ENCODE measurements at places on chromosomes 7 and 10.
A peak's percentile ranks its signal among the peaks of the same experiment; 100 is the strongest.

- no peak for DNase-seq
- no peaks in the 10 kb centered on the region for H3K4me1 ChIP-seq
- no peaks in the 10 kb centered on the region for H3K27me3 ChIP-seq
- H3K27ac ChIP-seq, result no peak overlapping the region
- no peaks in the 10 kb centered on the region for H3K36me3 ChIP-seq
These were observed 12.5 kb upstream of the CDK13 start for GRCh38 chr7:39937366-39938153.

- peaks cover 41% of the 10 kb centered on the region for H3K36me3 ChIP-seq
- H3K27ac ChIP-seq, result no peak overlapping the region
- DNase-seq, result no peak
These were observed 18.9 kb downstream of the BAG3 start for GRCh38 chr10:119669975-119670640.

- no peaks in the 10 kb centered on the region for H3K36me3 ChIP-seq
- no peaks in the 10 kb centered on the region for H3K4me1 ChIP-seq
- no peaks in the 10 kb centered on the region for H3K27me3 ChIP-seq
- no peak for DNase-seq
These were observed 89.7 kb upstream of the RPA3 start for GRCh38 chr7:7808156-7808555.

DNA sequence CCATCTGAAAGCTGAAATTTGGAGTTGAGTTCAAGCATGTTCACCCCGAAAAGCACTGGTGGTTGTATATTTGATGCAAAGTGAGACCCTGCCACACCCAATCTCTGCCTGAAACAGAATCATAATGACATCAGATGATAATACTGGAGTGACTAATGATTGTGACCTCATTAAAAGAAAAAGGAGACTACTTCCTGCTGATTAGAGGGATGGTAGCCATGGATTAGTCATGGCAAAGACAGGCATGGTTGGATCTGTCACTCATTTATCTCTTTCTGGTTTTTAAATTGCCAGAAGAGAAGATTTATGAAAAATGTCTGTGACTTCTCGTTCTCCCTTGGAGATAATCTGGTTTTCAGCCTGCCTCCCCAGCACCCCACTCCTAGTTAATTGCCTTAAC, 101.2 kb downstream of the BAMBI start:
- H3K27ac ChIP-seq, result no peak overlapping the region
- H3K36me3 ChIP-seq, result no peaks in the 10 kb centered on the region
- no peaks in the 10 kb centered on the region for H3K4me1 ChIP-seq
- no peak overlapping the region for H3K4me3 ChIP-seq
- H3K27me3 ChIP-seq, result no peaks in the 10 kb centered on the region
- no peak for DNase-seq

- peaks cover 4% of the 10 kb centered on the region for H3K4me1 ChIP-seq
- H3K4me3 ChIP-seq, result peak overlapping the region; percentile 29
- H3K27me3 ChIP-seq, result no peaks in the 10 kb centered on the region
- no peak for DNase-seq
- H3K36me3 ChIP-seq, result no peaks in the 10 kb centered on the region
These were observed 168.0 kb upstream of the AHR start for GRCh38 chr7:17130281-17131059.

- H3K4me1 ChIP-seq, result peaks cover 16% of the 10 kb centered on the region
- no peak overlapping the region for H3K27ac ChIP-seq
- no peak overlapping the region for H3K4me3 ChIP-seq
- H3K27me3 ChIP-seq, result no peaks in the 10 kb centered on the region
These were observed 2.1 kb downstream of the FAM24B start for GRCh38 chr10:122877264-122877663.

GRCh38 chr10:119149729-119150128, 15.8 kb downstream of the SFXN4 start:
- H3K4me1 ChIP-seq, result no peaks in the 10 kb centered on the region
- H3K4me3 ChIP-seq, result no peak overlapping the region
- H3K27me3 ChIP-seq, result no peaks in the 10 kb centered on the region
- DNase-seq, result peak; percentile 40

GRCh38 chr7:36275735-36276284, 113.9 kb upstream of the ANLN start:
- H3K4me1 ChIP-seq, result no peaks in the 10 kb centered on the region
- H3K4me3 ChIP-seq, result no peak overlapping the region
- H3K36me3 ChIP-seq, result no peaks in the 10 kb centered on the region
- H3K27ac ChIP-seq, result no peak overlapping the region

DNA sequence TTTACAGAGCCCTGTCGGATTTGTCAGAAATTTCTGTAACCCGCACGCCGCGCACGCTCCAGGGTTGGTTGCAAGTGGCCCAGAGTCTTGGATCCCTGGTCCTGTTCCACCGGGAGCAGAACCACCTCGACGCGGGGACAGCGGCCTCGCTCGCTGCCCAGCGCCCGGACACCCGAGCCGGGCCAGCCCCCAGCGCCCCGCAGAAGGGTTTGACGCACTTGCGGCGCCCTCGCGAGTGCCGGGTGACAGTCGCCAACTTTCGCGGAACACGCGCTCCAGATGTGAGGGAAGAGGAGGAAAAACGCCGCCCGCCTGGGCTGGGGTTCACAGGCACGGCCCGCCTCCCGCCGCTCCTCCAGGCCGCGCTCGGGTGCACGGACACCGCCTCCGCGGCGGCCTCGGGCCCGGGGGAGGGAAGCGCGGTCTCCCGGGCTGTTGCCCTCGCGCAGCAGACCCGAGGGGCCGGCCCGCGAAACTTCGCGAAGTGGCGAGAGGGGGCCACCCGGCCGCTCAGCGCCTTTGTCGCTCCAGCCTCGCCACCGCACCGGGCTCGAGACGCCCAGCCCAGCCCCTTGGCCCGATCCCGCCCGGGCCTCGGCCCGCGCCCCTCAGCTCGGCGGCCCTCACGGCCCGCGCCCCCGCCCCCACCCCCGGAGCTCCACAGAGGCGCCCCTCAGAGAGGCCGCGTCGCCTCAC, 514 bp downstream of the RNF216 start:
- peak overlapping the region; percentile 83 for H3K4me3 ChIP-seq
- H3K27me3 ChIP-seq, result no peaks in the 10 kb centered on the region
- H3K36me3 ChIP-seq, result peaks cover 6% of the 10 kb centered on the region

DNA sequence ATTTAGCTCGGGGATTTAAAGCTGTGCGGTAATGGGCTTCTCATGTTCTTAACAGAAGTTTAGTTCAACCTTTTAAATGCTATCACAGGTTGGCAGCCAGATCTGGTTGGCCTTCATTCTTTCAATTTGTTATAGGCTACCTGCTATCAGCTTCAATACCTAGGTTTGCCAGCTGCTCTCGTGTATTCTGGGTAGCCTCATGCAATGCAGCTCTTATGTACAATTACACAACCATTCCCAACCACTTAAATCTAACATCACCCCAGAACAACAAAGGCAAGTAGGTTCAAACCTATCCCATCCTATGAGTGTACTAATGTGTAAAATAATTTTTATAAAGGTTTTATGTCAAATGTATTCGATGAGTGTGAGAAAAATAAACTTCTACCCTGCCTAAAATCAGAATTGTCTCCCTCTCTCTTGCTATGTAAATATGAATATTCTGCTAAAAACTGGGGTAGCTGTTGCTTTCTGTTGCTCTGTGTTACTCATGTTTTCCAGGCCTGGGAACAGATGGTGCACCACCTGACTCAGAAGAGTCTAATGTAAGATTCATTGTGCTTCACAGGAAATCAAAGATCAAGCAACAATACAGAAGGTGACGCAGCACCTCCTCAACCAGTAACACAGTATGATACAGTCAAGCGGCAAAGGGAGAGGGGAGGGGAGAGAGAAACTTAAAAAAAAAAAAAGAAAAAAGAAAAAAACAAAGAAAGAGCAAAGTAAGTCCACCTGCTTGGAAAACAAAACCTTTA, 188.6 kb downstream of the ETV1 start:
- no peak overlapping the region for H3K4me3 ChIP-seq
- DNase-seq, result no peak
- H3K27me3 ChIP-seq, result no peaks in the 10 kb centered on the region
- no peak overlapping the region for H3K27ac ChIP-seq
- H3K4me1 ChIP-seq, result no peaks in the 10 kb centered on the region

- H3K4me3 ChIP-seq, result no peak overlapping the region
- no peak for DNase-seq
- H3K27ac ChIP-seq, result no peak overlapping the region
- no peaks in the 10 kb centered on the region for H3K36me3 ChIP-seq
These were observed 19.5 kb downstream of the RPA3 start for GRCh38 chr7:7698930-7699329.

GRCh38 chr7:77188731-77189437, 10.7 kb downstream of the FGL2 start:
- no peak overlapping the region for H3K4me3 ChIP-seq
- H3K36me3 ChIP-seq, result no peaks in the 10 kb centered on the region
- H3K27me3 ChIP-seq, result no peaks in the 10 kb centered on the region

GRCh38 chr10:819326-819725, 112.2 kb downstream of the LARP4B start:
- no peaks in the 10 kb centered on the region for H3K4me1 ChIP-seq
- DNase-seq, result no peak
- H3K27ac ChIP-seq, result no peak overlapping the region
- H3K4me3 ChIP-seq, result no peak overlapping the region

- no peaks in the 10 kb centered on the region for H3K36me3 ChIP-seq
- H3K4me1 ChIP-seq, result peaks cover 12% of the 10 kb centered on the region
- no peak overlapping the region for H3K27ac ChIP-seq
- DNase-seq, result no peak
These were observed 358.1 kb downstream of the PRPF18 start for GRCh38 chr10:13944823-13945222.

GRCh38 chr10:121065330-121065729, 214.2 kb downstream of the WDR11 start:
- H3K4me1 ChIP-seq, result no peaks in the 10 kb centered on the region
- no peak for DNase-seq
- H3K27ac ChIP-seq, result no peak overlapping the region
- no peaks in the 10 kb centered on the region for H3K36me3 ChIP-seq
- H3K4me3 ChIP-seq, result no peak overlapping the region

DNA sequence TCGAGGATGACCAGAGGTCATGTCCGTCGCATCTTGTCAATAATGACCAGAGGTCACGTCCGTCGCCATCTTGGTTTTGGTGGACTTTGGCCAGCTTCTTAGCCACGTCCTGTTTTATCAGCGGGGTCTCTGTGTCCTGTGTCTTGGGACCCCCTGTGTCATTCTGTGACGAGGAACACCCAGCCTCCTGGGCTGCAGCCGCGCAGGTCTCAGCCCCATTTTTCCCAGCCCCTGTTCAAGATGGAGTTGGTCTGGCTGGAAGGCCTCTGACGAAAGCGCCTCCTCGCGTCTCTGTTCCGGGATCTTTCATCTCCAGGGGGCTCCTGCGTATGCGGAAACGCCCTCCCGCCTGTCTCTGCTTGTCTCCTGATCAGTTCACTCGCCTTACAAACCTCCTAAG, 134.2 kb downstream of the ELFN1 start:
- H3K27me3 ChIP-seq, result no peaks in the 10 kb centered on the region
- H3K4me3 ChIP-seq, result no peak overlapping the region
- DNase-seq, result peak; percentile 29
- H3K4me1 ChIP-seq, result no peaks in the 10 kb centered on the region

- no peak overlapping the region for H3K27ac ChIP-seq
- no peak overlapping the region for H3K4me3 ChIP-seq
- H3K27me3 ChIP-seq, result no peaks in the 10 kb centered on the region
- H3K36me3 ChIP-seq, result no peaks in the 10 kb centered on the region
These were observed 216.9 kb downstream of the GLI3 start for GRCh38 chr7:42020061-42020460.

GRCh38 chr7:95609277-95609971, 13.1 kb upstream of the PDK4 start:
- no peaks in the 10 kb centered on the region for H3K27me3 ChIP-seq
- peak; percentile 82 for DNase-seq
- peak overlapping the region; percentile 11 for H3K4me3 ChIP-seq
- H3K36me3 ChIP-seq, result no peaks in the 10 kb centered on the region
- H3K4me1 ChIP-seq, result no peaks in the 10 kb centered on the region

GRCh38 chr10:87700031-87700796, 40.5 kb downstream of the PAPSS2 start:
- H3K4me1 ChIP-seq, result no peaks in the 10 kb centered on the region
- DNase-seq, result no peak
- no peaks in the 10 kb centered on the region for H3K36me3 ChIP-seq
- no peaks in the 10 kb centered on the region for H3K27me3 ChIP-seq
- no peak overlapping the region for H3K4me3 ChIP-seq

DNA sequence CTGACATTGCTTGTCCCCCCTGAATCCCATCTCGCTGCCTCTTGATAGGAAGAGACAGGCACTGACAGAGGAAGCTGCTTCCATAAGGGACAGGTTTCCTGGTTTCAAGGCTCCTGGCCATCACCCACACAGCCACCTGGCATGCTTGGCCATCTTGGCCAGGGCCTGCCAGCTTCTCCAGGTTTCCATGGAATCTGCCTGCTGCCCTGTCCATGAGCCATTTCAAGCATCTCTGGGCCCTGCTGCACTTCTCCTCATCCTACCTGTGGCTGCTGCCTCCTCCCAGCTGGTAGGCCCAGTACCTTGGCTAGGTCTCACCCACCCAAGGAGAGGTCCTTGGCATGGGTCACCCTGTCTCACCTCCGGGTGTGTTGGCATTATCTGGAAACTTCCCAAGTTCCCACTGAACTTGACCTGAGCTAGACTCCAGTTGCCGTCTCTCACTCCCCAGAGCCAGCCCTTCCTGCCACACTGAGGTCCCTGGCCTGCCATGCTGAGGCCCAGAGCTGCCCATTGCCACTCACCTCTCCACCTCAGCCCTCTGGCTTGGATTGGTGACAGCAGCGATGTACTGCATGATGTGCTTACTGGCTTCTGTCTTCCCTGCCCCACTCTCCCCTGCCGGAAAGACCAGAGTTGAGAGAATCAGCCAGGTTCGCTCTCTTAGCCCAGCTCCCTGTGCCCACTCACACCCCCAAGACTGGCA, 2.6 kb downstream of the MYO1G start:
- H3K27ac ChIP-seq, result no peak overlapping the region
- no peak overlapping the region for H3K4me3 ChIP-seq
- H3K36me3 ChIP-seq, result no peaks in the 10 kb centered on the region
- H3K4me1 ChIP-seq, result peaks cover 18% of the 10 kb centered on the region
- H3K27me3 ChIP-seq, result no peaks in the 10 kb centered on the region

DNA sequence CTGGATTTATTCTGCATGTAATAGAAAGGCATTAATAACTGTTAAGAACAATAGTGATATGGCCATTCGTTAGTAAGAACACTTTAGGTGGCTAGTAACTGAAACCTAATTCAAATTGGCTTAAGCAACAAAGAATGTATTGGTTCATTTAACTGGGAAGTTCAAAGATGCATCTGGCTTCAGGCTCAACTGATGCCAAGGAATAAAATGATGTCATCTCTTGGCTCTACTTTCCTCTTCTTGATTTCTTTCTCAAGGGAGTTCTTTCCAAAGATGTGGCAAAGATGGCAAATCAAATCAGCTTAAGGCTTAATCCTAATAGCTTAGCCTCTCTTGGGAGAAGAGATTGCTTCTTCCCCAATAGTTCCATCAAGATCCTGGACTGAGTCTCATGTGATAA, 51.6 kb downstream of the PIK3CG start:
- H3K36me3 ChIP-seq, result no peaks in the 10 kb centered on the region
- H3K4me3 ChIP-seq, result no peak overlapping the region
- H3K27ac ChIP-seq, result no peak overlapping the region
- no peaks in the 10 kb centered on the region for H3K4me1 ChIP-seq

Measured in sigmoid colon (tissue), 7 donors.